CD4-positive, alpha-beta T cell treated with Interleukin-21 for 1 hour (primary cell): ENCODE measurements at places on chromosomes 13 and 19.
A peak's percentile ranks its signal among the peaks of the same experiment; 100 is the strongest.

- no peak for DNase-seq
Observed at GRCh38 chr19:17510220-17510993, 1.0 kb upstream of the PGLS start.

- DNase-seq, result peak; percentile 45
Observed at GRCh38 chr19:31054430-31054829, 294.8 kb downstream of the TSHZ3 start.

- DNase-seq, result no peak
Observed at GRCh38 chr19:41328842-41329225, 18.9 kb downstream of the CCDC97 start.

GRCh38 chr19:55553217-55554182 is 8.2 kb upstream of the SBK3 start:
- DNase-seq, result no peak
